ENCODE measurements at places on chromosomes 11 and 22.

DNA sequence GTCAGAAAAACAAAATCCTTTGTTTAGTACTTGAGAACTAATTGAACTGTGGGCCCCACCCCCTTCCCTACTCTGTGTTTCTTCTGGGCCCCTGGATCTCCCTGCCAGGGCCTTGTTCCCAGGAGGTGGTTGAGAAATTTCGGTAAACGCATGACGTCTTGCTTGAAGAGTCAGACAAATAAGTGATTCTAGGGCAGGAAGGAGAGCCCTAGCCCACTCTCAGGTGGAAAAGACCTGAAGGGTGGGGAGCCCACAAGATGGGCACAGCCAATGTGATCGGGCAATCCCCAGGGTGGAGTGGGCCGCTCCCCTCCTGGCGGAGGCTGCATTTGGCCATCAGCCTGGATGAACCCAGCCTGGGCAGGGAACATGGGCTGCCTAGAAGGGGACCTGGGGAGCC is 16.8 kb upstream of the P2RY2 start:
- no peak for DNase-seq

DNA sequence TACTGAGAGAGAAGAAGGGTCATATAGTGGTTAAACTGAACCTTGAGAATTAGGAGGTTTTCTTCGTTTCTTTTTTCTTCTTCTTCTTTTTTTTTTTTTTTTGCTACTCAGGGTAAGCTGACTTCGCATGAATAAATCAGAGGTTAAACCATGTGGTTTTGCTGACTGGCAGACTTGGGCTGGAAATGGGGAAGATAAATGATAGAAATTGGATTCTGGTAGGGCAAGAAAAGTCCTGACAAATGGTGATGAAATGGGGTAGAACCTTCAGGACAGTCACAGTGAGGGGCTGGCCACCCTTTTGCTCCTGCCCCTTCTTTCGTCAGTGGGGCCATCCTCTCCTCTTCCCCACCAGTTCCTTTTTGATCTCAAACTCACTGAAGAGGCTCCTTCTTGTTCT is 1.6 kb upstream of the SWAP70 start:
- no peak for DNase-seq

- DNase-seq, result no peak
Observed at GRCh38 chr11:114846416-114846791, 168.1 kb downstream of the NXPE2 start.

- DNase-seq, result no peak
Observed at GRCh38 chr22:28249402-28249801, 330.3 kb upstream of the PITPNB start.

DNA sequence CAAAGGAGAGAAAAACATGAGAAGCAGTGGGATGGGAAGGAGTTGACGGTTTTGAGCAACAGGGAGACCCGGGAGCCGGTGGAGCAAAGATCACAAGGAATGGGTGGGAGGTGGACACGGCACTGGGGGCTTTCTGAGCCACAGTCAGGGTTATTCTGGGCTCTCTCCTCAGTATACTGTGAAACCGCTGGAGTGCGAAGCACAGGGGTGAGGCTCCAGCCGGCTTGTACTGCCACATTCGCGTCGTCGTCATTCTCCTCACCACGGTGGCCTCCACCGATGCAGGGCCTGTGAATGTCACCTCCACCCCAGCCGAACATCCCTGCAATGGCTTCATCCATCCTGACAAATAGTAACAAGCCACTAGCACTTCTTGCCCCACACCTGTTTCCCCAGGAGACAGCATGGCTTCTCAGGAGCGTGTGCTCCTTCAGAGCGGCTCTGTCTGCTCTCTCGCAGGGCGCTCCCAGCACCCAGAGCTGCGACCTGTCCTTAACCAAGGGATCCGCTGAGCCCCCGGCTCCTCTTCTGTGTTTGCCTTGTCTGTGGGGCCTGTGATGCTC is 1165.3 kb downstream of the TBC1D22A start:
- no peak for DNase-seq

GRCh38 chr11:70341881-70342429 is 56.4 kb upstream of the CTTN start:
- DNase-seq, result no peak

GRCh38 chr22:42174062-42174461 is 43.5 kb upstream of the CYP2D6 start:
- DNase-seq, result no peak

DNA sequence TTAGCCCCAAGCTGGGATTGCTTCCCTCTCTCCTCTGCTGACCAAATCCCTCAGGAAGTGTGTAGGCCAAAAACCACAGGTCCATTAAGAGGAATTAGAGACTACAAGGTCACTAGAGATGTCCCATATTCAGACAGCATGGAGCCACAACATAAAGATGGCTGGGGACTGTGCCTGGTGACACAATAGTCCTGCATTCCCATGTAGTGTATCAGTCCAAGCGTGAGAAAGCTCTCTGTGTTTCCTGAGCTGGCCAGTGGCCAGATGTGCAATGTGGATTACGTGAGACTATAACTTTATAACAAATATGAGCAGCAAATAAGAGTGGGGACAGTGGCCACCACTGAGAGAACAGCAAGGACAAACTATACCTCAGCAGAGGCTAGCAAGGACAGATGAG is 7.6 kb upstream of the MS4A10 start:
- DNase-seq, result no peak
